Heart left ventricle (tissue), 16 donors: ENCODE measurements at places on chromosomes 6 and 20. TPM values are rescaled to one million over a fixed set of nuclear protein-coding genes. Genes with fewer than 3 reads are reported as not detected.

Gene CCDC170
- 0.31 TPM for total RNA-seq

Gene IYD
- total RNA-seq: not detected

Gene ZBTB46
- total RNA-seq: 13.1 TPM

- DNase-seq: no peak
Observed at GRCh38 chr6:52301326-52301725, 16.8 kb upstream of the MCM3 start.

- no peak for DNase-seq
Observed at GRCh38 chr6:20599302-20600051, 65.2 kb downstream of the CDKAL1 start.

DNA sequence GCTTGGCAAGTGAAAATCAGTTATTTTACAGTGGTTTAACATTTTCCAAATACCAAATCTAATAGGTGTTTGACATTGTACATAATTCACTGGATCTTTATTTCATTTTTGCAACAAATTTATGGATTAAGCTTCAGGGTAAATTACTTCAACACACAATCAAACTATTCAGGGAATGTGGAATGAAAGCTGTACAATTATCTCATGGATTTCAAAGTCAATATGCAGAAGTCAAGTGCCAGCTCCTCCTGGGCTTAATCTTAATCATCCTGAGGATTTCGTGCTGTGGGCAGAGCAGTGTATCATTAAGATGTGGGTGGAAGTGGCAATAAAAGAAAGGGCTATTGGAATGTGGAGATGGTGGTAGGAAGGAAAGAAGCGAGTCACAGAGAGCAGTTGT lies 548.8 kb downstream of the COL12A1 start:
- no peak for DNase-seq

DNA sequence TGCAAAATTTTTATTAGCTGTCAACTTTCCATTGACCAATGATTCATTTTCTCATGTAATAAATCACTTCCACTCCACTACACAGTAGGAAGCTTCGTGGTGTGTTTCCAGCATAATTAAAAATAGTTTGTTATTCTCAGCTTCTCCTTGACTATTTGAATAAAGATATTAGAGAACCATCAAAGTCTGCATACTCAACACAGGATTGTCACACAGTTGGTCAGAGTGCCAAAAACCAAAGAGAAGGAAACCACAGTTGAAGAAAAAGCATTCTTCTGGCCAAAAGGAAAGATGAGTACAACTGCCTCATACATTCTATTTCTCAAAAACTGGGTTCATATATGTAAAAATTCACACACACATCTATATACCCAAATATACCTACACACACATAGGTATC lies 455.1 kb upstream of the HSF2 start:
- DNase-seq: no peak

DNA sequence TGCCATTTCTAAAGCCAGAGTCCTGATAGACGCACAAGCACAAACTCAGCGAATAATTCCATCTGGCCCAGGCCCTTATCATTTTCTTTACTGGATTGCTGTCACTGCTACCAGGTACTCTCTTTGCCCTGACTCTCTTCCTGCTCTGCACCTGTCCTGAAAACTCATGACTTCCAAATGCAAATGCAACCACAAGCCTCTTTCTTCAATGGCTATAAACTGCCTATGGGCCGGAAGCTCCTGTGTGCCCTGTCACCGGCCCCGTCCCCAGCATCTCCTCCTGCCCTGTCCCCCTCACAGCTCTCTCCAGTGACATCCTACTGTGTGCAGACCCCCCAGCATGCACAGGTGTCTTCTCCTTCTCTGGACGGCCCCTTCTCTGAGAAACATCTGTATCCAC lies 302.6 kb downstream of the GMDS start:
- DNase-seq: no peak

DNA sequence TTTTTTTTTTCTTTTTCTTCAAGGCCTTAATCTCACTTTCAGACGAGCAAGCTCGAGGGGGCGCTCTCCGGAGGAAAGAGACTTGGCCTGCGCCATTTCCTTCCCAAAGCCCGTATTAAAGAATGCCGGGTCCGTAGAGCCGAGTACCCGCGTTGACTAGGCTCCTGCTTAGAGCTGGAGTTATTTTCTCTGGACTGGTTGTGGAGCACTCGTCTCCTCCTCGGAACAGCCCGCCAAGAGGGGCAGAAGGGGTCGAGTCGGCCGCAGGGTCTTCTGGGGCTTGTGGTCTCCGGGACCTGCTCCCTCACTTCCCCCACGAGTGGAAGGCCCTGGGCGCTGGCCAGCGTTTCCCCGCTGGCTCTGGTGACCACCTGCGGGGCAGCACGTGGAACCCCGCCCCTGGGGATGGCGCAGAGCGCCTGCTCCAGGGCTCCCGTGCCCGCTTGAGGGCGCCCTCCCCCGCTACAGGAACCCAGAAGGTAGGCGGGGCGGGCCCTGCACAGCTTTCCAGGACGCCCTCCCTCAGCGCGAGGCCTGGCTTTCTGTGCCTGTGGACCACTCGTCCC lies 2.7 kb upstream of the MEI4 start:
- peak; percentile 53 for DNase-seq

GRCh38 chr20:59598625-59599310 lies 5.6 kb upstream of the PHACTR3 start:
- DNase-seq: peak; percentile 28

- DNase-seq: no peak
Observed at GRCh38 chr6:135703007-135703406, 148.5 kb upstream of the PDE7B start.

GRCh38 chr20:47847884-47848485 lies 62.7 kb upstream of the SULF2 start:
- DNase-seq: no peak
